ENCODE measurements at places on chromosomes 11 and 22.

DNA sequence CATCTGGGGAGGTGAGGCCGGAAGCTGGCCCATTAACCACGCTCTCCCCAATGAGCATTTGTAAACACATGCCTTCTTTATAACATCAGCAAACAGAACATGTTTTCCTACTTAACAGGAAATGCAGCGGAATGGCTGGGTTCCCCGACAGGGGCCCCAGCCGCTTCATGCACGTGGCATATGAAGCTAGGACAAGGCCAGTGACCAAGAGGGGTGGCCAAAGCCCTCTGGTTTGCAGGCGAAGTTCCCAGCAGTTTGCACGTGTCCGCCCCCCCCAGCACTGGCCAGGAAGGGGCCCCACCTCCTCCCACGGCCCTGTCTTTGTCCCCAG lies 38.7 kb upstream of the LINC01488 start:
- DNase-seq: no peak

DNA sequence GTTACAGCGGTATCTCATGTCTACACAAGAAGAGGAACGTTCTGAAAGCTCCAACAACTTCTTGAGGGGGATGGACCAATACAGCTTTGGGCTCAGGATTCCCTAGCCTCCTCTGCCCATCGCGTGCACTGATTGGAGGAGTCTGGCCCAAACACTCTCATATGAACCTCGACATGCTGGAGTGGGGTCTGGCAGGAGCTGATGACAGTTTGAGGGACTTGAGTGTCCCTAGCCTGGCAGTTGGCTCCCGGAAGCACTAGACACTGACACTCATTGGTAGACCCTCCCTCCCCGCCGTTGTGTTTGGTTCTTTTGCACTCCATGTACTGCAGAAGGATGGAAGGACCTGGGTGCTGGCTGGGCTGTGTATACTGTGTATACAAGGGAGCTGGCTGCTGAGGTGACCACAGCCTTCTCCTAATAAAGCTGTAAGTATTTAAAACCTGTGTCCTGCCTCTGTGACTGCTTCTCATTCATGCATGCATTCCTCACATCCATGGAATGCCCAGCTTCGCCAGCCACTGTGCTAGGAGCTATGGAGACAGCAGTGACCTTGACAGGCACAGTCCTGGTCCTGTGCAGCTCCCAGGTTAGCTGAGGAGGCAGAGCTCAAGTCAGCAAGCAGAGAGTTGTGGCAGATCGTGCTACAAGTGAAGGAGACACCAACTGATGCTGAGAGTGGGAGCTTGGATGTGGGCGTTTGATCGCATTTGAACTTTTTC lies 27.9 kb downstream of the ADAMTS15 start:
- no peak for DNase-seq

DNA sequence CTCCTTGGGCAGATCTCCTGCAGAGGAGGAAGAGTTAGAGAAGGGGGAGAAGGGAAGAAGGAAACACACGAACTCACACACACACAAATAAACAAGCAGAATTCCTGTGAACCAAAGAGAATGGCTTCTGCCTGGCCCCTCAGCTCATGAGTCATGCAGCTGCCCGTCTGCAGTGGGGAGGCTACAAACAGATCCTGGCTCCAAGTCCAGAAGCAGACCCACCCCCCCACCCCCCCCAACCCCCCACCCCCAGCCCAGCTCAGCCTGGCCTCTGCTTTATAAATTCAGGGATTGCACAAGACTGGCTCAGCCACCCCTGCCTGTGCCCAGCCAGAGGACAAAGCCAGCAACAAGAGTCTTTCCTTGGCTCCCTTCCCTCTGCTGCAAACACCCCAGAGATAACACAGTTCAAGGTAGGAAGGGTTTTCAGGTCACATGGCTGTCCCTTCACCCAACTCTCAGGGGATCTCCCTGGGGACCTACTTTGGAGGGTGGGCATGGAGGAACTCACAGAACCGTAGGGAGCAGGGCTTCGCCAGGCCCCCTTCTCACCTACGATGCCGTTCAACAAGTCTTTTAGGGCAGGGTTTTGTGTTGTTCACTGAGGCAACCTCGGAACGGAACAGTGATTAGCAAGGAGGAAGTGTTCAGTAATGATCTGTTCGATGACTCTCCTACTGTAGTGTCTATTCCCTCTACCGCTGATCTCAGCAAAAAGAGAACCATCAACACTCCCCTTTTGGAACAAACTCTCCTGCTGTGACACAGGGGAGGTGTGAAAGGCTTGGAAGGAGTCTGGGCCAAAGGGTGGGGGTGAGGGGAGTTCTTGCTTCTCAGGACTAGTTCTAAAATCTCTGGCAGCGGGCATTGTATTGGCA lies 35.5 kb downstream of the RPL27A start:
- DNase-seq: no peak

GRCh38 chr11:57164317-57164716 lies 17.4 kb upstream of the LRRC55 start:
- DNase-seq: no peak

DNA sequence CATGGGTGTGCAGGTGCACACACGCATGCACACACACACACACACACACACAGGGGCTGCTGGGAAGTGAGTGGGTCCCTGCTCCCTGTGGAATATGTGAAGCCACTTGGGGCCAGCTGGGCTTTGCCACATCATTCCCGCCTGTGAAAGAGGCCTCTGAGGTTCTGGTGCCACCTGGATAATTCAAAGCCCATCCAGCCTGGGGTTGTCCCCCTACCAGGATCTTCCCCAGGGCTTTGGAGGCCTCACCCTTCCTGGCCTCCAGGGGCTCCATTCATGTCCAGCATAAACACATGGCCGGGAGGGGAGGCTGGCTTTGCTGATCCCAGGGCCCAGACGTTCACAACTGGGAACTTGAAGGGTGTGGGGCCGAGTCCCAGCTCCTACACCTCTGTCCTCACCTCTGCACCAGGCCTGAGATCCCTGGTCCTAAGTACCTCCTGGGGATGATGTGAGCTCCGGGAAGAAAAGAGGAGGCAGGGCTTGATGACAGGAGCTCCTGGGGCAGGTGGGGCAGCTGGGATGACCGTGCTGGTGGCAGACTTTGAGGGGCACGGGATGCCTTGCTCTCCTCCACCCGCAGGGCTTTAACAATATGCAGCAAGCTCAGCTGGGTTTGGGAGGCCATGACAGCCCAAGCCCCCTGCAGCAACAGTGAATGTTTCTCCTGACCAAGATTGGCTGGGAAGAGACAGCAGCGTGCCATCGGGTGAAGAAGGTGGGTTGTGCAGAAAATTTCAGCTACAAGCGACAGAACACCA lies 14.2 kb downstream of the LINC01488 start:
- no peak for DNase-seq

DNA sequence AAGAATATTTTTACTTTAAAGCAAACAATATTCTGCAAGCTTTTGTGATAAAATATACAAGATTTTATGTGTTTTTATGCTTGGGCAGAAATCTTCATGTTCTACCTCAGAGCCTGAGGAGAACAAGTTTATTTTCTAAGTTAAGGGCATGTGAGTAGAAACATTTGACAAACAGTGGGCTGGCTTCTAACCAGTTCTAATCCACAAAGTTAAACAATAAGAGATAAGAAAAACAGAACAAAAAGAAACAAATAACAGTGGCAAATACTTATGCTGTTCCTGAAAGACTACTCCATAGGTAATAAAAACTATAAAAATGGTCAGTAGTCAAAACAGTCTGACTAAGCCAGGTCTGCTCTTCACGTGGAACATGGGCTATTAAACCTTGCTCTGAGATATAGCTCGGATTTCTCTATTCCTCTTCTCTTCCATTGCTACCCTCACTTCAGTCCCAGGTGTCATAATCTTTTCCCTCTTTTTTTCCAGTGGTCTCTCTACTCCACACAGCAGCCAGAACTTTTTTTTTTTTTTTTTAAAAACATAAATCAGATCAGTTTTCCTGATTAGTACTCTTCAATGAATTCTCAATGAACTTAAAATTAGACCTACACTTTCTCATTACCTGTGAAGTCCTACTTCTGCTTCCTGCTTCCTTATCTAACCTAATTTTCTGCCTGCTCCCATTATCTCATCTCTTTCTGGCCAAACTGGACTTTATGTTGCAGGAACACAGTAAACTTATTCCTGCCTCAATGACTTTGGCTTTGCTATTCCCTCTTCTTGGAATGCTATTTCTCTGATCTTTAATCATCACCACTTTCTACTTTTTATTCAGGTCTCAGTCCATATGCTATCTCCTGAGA lies 671.1 kb upstream of the CCDC90B start:
- no peak for DNase-seq

DNA sequence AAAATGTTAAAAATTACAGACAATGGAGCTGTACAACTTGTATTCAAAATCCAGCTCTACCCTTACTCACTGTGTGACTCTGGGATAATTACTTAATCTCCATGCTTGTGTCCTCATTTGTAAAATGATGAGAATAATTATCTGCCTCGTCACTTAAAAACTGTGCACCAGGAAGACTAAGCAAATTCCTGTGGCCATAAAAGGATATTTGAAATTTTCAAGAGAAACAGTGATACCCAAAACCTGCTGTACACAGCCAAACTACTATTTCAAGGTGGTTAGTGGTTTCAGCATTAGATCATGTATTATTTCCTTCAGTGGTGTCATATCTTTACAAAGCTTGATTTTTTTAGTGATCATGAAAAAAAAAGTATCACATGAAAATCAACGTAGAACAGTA lies 136.9 kb downstream of the METTL15 start:
- DNase-seq: no peak

DNA sequence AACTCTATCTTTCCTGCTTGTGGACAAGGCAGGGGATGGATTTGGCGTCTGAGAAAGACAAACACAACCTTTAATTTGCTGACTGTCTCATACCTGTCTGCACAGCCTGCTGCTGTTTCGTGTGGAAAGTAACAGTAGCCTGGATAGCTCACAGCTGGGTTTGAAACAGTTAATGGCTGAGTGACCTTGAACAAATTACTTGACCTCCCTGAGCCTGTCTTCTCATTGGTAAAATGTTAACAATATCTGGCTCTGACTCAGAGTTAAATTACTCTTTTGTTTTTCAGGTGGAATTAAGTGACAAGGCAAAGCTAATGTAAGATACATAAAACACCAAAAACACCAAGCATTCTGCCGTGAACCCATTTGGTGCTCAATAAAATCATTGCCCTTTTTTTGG lies 41.1 kb upstream of the ADA2 start:
- no peak for DNase-seq

DNA sequence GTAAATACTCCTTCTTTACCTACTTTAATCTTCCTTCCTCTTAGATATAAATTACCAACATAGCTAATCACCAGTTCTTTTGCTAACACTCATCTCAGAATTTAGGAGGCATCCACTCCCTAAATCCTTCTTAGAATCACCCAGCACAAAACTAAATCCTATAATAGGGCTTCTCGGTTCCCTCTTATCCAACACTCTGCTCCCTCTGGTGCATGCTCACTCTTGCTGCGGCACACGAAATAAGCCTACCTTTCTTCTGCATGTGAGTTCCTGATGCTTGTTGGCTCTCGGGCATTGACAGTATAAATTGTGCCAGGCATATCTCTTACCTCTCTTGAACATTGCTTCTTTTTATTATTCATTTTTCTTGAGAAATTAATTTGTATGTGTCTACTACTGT lies 61.0 kb downstream of the OR5AK2 start:
- no peak for DNase-seq

DNA sequence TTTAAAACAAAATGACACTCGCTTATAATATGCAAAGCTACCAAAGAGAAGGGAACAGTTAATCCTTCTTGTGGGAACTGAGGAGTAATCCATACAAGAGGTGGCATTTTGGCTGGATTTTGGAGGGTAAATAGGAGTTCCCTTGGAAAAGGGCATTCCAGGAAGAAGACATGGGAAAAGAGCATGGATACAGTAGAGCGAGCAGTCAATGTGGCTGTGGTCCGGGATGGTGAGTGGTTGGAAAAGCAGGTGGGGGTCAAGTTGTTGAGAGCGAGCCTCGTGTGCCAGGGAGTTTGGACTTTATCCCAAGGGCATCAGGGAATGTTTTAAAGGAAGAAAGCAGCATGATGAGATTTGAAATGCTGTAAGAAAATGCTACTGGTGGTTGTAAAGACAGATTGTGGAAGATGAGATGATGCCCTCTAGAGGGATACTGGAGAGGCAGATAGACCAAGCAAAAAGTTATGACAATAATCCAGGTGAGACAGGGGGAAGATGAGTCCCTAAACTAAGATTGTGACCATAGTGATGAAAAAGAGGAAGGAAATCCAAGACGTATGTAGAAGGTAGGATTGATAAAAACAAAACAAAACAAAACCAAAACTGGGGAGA lies 3.8 kb upstream of the MMP7 start:
- DNase-seq: no peak

DNA sequence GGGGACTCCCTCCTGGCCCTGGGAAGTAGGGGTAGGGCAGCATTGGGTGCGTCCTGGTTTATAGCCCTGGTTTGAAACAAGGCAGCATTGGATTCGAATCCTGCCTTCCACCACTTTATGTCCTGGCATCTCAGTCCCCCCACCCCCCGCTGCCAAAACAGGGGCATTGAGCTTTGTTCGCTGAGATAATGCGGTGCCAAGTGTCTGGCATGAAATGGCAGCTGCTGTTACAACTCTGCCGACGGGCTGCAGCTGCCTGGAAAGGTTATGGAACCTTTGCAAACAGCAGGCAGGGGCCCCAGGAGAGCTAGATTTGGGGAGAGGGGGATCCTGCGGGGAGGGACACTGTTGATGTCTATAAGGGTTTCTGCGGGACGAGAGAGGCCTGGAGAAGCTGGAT lies 1.9 kb downstream of the TST start:
- no peak for DNase-seq

DNA sequence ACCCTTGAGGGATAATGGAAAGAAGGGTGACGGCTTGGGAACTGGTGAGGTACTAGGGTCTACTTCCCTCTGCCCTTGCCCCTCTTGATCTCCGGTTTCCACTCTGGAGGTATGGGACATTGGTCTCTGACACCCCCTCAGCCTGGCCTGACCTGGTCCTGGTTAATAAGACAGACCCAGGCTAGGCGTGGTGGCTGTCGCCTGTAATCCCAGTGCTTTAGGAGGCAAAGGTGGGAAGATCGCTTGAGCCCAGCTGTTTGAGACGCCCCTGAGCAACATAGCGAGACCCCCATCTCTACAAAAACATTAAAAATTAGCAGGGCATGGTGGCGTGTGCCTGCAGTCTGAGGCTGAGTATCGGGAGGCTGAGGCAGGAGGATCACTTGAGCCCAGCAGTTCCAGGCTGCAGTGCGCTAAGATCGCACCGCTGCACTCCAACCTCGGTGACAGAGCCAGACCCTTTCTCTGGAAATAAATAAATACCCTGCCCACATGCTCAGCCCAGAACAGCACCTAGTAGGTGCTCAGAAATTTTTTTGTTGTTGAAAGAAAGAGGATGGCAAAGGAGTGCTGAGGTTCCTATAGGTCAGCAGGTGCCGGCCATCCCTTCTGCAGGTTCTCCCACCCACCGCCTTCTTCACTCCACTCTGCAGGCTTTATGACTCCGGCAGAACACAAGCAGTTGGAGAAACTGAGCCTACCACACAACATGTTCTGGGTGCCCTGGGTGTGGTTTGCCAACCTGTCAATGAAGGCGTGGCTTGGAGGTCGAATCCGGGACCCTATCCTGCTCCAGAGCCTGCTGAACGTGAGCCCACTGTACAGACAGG lies 6.3 kb downstream of the BEST1 start:
- no peak for DNase-seq

DNA sequence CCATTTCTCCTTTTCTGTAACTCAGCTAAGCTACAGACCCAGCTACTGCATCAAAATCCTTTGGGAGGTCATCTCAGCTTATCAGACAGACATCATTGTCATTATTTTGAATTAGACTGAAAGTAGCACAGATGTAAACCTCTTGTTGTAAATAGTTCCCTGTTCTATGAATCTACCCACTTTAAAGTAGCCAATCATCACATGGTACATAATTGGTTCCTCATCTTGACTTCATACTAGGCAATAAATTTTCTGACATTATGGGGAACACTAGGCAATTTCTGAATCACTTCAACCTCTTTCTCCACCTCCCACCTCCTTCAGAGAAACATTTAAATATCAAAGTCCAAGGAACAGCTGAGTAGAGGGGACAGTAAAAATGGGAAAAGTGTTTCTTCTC lies 47.9 kb downstream of the MPPED2 start:
- DNase-seq: no peak
